ENCODE measurements at places on chromosomes 12 and 14. TPM values are rescaled to one million over a fixed set of nuclear protein-coding genes. Genes with fewer than 3 reads are reported as not detected.
A peak's percentile ranks its signal among the peaks of the same experiment; 100 is the strongest.

GRCh38 chr12:78120866-78121560 is 290.3 kb downstream of the NAV3 start:
- no peaks in the 10 kb centered on the region for H3K36me3 ChIP-seq
- H3K4me1 ChIP-seq, result no peaks in the 10 kb centered on the region
- no peak overlapping the region for H3K4me3 ChIP-seq
- no peak for DNase-seq
- H3K27me3 ChIP-seq, result no peaks in the 10 kb centered on the region

DNA sequence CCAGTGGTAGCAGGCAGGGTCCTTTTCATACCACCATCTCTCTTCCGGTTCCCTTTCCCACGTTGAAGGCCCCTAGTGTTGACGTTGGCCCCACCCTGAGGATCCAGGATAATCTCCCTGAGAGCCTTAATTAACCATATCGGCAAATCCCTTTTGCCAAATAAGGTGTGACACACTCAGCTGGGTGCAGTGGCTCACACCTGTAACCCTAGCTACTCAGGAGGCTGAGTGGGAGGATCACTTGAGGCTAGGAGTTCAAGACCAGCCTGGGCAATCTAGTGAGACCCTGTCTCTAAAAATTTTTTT is 2.8 kb upstream of the TMEM119 start:
- H3K27ac ChIP-seq, result no peak overlapping the region
- no peak overlapping the region for H3K4me3 ChIP-seq
- no peaks in the 10 kb centered on the region for H3K27me3 ChIP-seq
- no peaks in the 10 kb centered on the region for H3K36me3 ChIP-seq
- no peak for DNase-seq

- H3K4me3 ChIP-seq, result no peak overlapping the region
- H3K27me3 ChIP-seq, result no peaks in the 10 kb centered on the region
- H3K27ac ChIP-seq, result no peak overlapping the region
- H3K4me1 ChIP-seq, result no peaks in the 10 kb centered on the region
- no peaks in the 10 kb centered on the region for H3K36me3 ChIP-seq
Observed at GRCh38 chr12:76113800-76114757, 29.6 kb upstream of the NAP1L1 start.

GRCh38 chr12:6955108-6956020 is 4.2 kb downstream of the PTPN6 start:
- DNase-seq, result peak; percentile 64
- no peaks in the 10 kb centered on the region for H3K36me3 ChIP-seq
- H3K27me3 ChIP-seq, result no peaks in the 10 kb centered on the region
- H3K27ac ChIP-seq, result no peak overlapping the region
- no peak overlapping the region for H3K4me3 ChIP-seq

DNA sequence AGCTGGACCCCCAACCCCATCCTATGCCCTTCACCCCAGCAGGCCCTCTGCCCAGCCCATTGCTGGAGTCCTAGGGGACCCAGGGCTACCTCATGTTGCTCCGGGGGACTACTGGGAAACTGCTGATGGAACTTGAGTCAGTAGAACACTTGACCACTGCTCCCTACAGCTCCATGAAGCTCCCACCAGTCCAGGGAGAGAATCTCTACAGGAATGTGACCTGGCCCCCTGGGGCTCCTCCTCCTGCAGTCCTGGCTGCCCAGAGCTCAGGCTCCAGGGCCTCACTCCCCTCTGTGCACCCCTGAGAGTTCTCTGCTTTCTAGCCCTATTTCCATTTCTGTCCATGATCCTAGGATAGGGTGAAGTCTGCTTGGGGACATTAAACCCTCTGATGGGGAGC is 10.8 kb upstream of the AQP2 start:
- H3K27me3 ChIP-seq, result no peaks in the 10 kb centered on the region
- no peak overlapping the region for H3K27ac ChIP-seq
- DNase-seq, result peak; percentile 42
- H3K4me1 ChIP-seq, result no peaks in the 10 kb centered on the region
- H3K4me3 ChIP-seq, result no peak overlapping the region
- H3K36me3 ChIP-seq, result no peaks in the 10 kb centered on the region

- H3K27ac ChIP-seq, result no peak overlapping the region
- H3K4me3 ChIP-seq, result no peak overlapping the region
- no peaks in the 10 kb centered on the region for H3K27me3 ChIP-seq
- no peaks in the 10 kb centered on the region for H3K36me3 ChIP-seq
Observed at GRCh38 chr12:33012226-33012625, 115.6 kb upstream of the PKP2 start.

GRCh38 chr14:61347826-61348443 is 26.6 kb downstream of the PRKCH start:
- no peak overlapping the region for H3K27ac ChIP-seq
- no peak for DNase-seq
- H3K27me3 ChIP-seq, result no peaks in the 10 kb centered on the region
- H3K4me3 ChIP-seq, result no peak overlapping the region
- H3K4me1 ChIP-seq, result no peaks in the 10 kb centered on the region

GRCh38 chr14:105107351-105107750 is 42.1 kb upstream of the GPR132 start:
- H3K4me1 ChIP-seq, result no peaks in the 10 kb centered on the region
- no peaks in the 10 kb centered on the region for H3K36me3 ChIP-seq
- no peak overlapping the region for H3K27ac ChIP-seq
- peak; percentile 25 for DNase-seq
- no peaks in the 10 kb centered on the region for H3K27me3 ChIP-seq

DNA sequence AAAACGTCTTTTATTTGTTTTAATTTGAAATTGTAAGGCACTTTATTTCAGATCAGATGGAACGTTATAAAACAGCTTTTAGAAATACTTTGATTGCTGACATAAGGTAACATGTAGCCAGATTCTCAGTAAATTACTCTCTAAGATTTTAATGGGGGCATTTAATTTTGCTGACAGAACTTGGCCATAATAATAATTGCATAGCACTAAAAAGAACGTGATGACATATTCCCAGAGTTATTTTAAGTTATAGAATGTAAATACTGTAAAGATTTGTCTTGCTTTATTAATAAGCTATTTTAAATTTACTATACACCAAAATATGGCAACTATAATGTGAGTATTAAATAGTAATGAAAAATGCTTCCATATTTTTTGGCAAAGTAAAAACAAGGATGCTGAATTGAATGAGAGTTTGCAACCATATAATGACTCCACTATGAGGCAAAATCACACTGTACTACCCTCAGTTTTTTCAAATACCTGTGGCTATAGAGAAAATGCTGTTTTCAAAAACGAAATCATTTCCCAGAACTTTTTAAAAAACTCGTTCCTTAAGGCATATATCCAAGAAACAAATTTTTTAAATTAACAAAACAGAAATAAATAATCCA is 876 bp downstream of the LUM start:
- H3K4me3 ChIP-seq, result no peak overlapping the region
- no peaks in the 10 kb centered on the region for H3K36me3 ChIP-seq
- H3K4me1 ChIP-seq, result peaks cover 2% of the 10 kb centered on the region
- H3K27ac ChIP-seq, result no peak overlapping the region
- DNase-seq, result no peak
- H3K27me3 ChIP-seq, result no peaks in the 10 kb centered on the region

GRCh38 chr12:80498059-80498728 is 54.2 kb downstream of the PTPRQ start:
- H3K36me3 ChIP-seq, result no peaks in the 10 kb centered on the region
- no peak overlapping the region for H3K4me3 ChIP-seq
- H3K4me1 ChIP-seq, result no peaks in the 10 kb centered on the region

GRCh38 chr12:69929531-69929930 is 104.5 kb downstream of the MYRFL start:
- no peaks in the 10 kb centered on the region for H3K27me3 ChIP-seq
- DNase-seq, result no peak
- H3K4me1 ChIP-seq, result no peaks in the 10 kb centered on the region
- no peak overlapping the region for H3K27ac ChIP-seq

- H3K4me1 ChIP-seq, result no peaks in the 10 kb centered on the region
- DNase-seq, result no peak
- H3K27me3 ChIP-seq, result no peaks in the 10 kb centered on the region
- H3K4me3 ChIP-seq, result no peak overlapping the region
- H3K27ac ChIP-seq, result no peak overlapping the region
Observed at GRCh38 chr14:39912192-39913100, 480.2 kb upstream of the FBXO33 start.

GRCh38 chr12:107229827-107230226 is 136.5 kb upstream of the CRY1 start:
- no peaks in the 10 kb centered on the region for H3K36me3 ChIP-seq
- H3K4me1 ChIP-seq, result no peaks in the 10 kb centered on the region
- no peaks in the 10 kb centered on the region for H3K27me3 ChIP-seq

DNA sequence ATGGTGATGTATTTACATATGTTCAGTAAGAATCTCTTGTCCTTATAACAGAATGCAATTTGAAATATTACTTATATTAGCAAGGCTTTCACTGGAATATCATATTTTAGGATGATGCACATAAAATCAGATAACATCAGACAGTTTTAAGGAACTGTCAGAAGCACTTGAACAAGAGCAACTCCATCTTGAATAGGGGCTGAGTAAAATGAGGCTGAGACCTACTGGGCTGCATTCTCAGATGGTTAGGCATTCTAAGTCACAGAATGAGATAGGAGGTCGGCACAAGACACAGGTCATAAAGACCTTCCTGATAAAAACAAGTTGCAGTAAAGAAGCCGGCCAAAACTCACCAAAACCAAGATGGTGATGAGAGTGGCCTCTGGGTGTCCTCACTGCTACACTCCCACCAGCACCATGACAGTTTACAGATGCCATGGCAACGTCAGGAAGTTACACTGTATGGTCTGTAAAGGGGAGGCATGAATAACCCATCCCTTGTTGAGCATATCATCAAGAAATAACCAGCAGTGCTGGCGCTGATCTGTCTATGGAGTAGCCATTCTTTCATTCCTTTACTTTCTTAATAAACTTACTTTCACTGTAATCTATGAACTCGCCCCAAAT is 27.6 kb upstream of the ETV6 start:
- H3K27ac ChIP-seq, result no peak overlapping the region
- no peaks in the 10 kb centered on the region for H3K27me3 ChIP-seq
- H3K4me1 ChIP-seq, result no peaks in the 10 kb centered on the region

The LRP1-AS gene
- total RNA-seq, result not detected

The P2RX2 gene
- not detected for total RNA-seq

The B4GALNT3 gene
- total RNA-seq, result 17.4 TPM

The BRMS1L gene
- 14.9 TPM for total RNA-seq

The IL31 gene
- not detected for total RNA-seq

The C12orf50 gene
- total RNA-seq, result 0.32 TPM

The FZD10 gene
- 0.72 TPM for total RNA-seq

The CCDC197 gene
- total RNA-seq, result not detected

The KRT7 gene
- total RNA-seq, result 17.3 TPM

The PMEL gene
- total RNA-seq, result 0.93 TPM

The WSCD2 gene
- 9.7 TPM for total RNA-seq

The PPP1R36 gene
- total RNA-seq, result 1.0 TPM

The DTX1 gene
- total RNA-seq, result 4.8 TPM

All from aorta (tissue), 5 donors.